T-helper 1 cell treated with Interleukin-12 subunit alpha and Interleukin-12 subunit beta and Interleukin-4 antibody, amounts not matched to agents 30 ng/mL and 1 ng/mL, for 36 hours (primary cell): ENCODE measurements at places on chromosomes 7 and 10. TPM values are rescaled to one million over a fixed set of nuclear protein-coding genes. Genes with fewer than 3 reads are reported as not detected.

The CALCR gene
- not detected in 2 replicates for total RNA-seq

The EIF3B gene
- total RNA-seq = 172 and 175 TPM in 2 replicates

The MBL2 gene
- not detected in 2 replicates for total RNA-seq

The CDCA7L gene
- total RNA-seq = 32.5 and 36.2 TPM in 2 replicates

The GATA3 gene
- 59.5 and 62.6 TPM in 2 replicates for total RNA-seq

The SPAM1 gene
- total RNA-seq = not detected in 2 replicates

The HKDC1 gene
- total RNA-seq = 3.0 and 3.7 TPM in 2 replicates

The EGR2 gene
- total RNA-seq = 22.4 and 22.9 TPM in 2 replicates

The PODXL gene
- total RNA-seq = 1.1 and 1.9 TPM in 2 replicates

The SUN3 gene
- not detected in 2 replicates for total RNA-seq

The AKR1C8 gene
- total RNA-seq = 1.4 and 1.9 TPM in 2 replicates

The HPSE2 gene
- total RNA-seq = not detected in 2 replicates

The IGFBP3 gene
- 1.4 and 2.3 TPM in 2 replicates for total RNA-seq

The TMUB1 gene
- 55.1 and 65.4 TPM in 2 replicates for total RNA-seq

The ABLIM1 gene
- 68.3 and 78.1 TPM in 2 replicates for total RNA-seq

The NPC1L1 gene
- not detected in 2 replicates for total RNA-seq
